ENCODE measurements at places on chromosomes 3 and 15.

DNA sequence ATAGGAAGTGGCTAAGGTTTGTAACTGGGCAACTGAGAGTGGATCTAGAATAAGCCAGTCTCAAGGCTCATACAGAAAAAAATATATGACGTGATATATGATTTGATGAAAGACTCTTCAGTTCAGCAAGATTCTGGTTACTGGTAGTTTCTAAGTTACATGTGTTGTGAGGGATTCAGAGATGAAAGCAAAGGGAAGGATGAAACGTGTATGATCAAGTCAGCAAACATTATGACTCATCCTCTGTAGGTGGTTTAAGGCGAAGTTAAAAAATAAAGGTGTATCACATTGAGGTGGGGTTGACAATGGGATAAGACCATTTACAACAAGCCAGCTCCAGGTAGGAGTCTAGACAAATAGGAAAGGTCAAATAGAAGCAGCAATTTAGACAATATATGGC is 16.2 kb downstream of the TERC start:
- no peak for DNase-seq

GRCh38 chr3:125006291-125006731 is 49.5 kb downstream of the HEG1 start:
- DNase-seq, result no peak

GRCh38 chr3:17207019-17207418 is 322.3 kb downstream of the PLCL2 start:
- DNase-seq, result no peak

DNA sequence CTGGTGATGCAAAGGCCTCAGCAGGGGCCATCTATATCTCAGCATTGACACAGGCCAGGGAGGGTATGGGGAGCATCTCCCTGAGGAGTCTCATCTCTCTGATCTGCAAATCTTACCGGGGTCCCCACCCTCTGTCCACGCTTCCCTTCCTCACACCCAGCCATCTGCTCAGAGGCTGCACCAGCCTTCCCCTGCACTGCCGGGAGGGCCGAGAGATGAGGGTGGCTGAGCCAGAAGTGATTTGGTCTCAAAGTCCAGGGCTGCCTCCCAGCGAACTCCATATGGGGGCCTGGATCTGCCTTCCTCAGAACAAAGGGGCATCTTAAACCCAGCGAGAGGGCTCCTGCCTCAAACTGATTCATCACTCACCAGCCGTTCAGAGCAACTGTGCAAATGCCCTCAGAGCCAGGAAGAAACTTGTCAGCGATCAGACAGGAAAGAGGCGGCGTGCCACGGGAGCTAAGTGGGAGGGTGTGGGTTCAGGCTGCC is 4.6 kb downstream of the IGDCC3 start:
- no peak for DNase-seq

GRCh38 chr3:17431484-17432045 is 310.9 kb downstream of the TBC1D5 start:
- no peak for DNase-seq

DNA sequence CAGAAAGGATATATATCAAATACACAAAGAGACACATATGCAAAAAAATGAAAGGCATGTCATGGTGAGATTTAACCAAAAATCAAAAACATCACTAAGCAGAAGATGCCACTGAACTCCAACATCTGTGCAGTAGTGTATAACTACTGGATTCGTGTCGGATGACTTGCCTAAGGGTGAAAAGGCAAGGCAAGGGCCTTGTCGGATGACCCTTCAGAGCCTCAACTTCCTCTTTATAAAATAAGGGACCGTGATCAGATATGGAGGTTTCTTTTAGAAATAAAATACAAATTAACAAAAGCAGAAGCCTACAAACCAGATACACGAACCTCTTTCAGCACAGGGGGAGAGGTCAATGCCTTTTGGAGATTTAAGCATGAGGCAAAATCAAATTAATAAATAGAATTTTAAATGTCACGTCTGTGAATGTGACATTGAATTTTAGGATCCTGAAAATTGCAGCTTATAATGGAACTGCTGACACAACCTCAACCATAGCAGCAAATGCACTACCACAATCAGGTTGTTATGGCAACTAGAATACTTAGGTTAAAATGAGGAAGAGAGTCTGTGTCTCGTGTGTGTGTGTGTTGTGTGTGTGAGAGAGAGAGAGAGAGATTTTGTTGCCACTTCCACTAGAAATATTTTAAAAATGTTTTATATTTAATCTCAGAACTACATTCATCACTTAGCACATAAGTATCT is 8.3 kb upstream of the CHRM5 start:
- DNase-seq, result no peak

DNA sequence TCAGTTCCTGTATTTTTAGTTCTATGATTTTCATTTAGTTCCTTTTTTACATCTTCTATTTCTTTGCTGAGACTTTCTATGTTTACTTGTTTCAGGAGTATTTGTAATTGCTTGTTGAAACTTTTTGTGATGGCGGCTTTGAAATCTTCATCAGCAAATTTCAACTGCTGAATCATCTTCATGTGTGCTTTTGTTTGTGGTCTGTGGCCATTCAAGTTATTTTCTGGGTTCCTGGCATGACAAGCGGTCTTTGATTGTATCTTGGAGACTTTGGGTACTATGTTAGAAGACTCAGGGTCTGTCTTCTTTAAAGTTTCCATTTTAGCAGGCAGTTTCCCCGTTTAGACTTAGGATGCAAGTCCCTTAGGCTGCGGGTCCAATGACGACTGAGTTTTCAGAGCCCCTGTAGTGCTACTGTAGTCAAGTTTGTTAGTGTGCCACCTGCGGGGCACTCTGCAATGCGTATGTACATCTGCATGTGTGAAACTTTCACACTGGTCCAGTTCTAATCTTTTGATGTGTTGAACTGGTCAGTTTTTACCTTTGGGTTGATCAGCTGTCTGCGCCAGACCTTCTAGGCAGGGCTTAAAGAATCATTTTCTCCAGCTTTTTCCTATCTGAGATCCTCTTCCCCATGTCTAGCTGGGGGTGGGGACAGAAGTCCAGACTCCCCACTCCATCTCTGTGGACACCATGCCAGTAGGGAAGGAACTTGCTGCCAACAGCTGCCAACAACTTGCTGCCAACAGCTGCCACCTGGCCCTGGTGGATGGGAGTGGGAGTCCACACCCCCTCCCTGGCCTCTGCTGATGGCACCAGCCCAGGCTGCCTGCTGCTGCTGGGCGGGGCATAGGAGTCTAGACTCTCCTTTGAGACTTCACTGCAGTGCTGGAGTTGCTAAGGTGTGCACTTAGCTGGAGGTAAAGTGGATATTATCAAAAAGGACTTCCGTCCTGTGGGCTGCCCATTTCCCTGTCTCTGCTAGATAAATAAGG is 190.9 kb downstream of the TJP1 start:
- no peak for DNase-seq

- no peak for DNase-seq
Observed at GRCh38 chr3:108346301-108347227, 50.2 kb downstream of the HHLA2 start.

GRCh38 chr15:33411596-33412540 is 101.1 kb downstream of the RYR3 start:
- DNase-seq, result no peak

DNA sequence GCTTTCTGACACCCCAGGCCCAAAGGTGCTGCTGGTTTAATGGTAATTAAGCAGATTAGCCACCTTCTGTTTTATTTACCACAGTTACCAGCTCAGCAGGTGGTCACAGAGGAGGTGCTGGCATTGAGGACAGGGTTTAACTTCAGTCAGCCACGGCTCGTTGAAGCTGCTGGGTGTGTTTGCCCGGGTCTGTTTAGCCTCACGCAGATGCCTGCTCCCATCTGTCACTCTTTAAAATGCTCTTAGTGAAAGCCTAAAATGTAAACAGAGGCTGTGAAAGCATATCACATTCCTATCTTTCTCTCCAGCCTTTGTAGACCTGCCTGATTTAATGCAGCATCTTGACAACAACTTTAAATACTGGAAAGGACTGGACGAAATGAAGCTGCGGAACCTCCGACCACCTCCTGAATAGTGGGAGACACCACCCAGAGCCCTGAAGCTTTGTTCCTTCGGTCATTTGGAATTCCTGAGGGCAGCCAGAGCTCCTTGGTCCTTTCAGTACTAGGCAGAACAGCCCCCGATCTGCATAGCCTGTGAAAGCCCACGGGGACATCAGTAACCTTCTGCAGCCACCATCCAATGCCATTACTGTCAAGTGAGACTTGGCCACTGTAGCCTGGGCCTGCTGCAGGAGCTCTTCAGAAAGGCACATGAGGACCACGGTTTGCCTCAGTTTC is 156.0 kb downstream of the PDE8A start:
- DNase-seq, result no peak

- DNase-seq, result no peak
Observed at GRCh38 chr3:187210545-187211327, 13.4 kb downstream of the RTP1 start.

GRCh38 chr3:63043631-63044030 is 168.4 kb upstream of the CADPS start:
- no peak for DNase-seq

DNA sequence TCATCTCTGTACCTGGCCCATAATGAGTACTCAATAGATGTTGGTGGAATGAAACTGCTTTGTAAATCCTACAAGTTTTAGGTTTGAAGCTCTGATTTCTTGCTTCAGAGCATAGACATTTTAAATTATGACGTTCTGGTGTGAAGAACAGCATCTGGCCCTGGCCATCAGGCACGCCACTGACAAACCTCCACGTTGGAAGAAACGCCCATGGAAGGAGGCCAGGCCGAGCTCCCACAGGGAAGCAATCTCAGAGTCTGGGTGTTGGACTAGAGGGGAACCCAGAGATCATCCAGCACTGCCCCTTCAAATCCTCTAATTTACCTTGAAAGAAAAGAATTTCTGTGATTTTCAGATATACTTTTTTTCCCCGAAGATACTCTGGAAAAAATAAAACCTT is 328.1 kb upstream of the RGMA start:
- no peak for DNase-seq

DNA sequence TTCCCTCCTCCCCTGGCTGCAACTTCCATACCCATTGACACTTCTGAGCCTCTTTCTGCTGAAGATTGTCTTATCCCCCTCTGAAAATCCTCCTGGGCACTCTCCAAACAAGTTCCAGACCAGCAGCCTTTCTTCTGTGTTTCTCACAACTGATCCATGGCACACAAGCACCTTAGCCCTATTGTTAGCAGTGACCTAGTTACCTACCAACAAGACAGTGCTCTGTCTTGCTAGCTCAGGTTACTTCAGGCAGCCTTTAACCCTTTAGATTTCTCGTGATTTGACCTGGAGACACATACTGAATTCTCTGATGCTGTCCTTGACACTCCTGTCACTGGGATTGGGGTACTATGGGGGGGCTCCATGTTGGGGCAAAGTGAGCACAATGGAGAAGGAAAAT is 82.1 kb downstream of the GTF2E1 start:
- no peak for DNase-seq

GRCh38 chr15:69747193-69747592 is 294.6 kb downstream of the RPLP1 start:
- DNase-seq, result no peak

DNA sequence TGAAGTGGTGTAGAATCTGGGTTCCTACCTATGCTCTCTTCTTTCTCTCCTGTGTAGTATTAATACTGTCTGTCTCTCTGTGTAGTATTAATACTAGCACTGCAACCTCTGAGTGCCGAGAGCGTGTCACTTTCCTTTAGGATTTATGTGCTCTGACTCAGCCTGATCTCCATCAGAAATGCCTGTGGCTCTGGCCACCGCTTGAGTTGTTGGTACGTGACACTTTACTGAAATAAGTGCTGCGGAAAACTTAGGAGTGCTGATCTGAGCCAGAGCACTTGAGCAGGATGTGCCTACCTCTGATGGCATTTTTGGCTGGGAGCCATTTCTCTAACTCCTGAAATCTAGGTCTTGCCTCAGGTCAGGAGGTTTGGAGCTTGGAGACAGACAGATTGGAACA is 807.4 kb downstream of the SQOR start:
- no peak for DNase-seq

GRCh38 chr3:11415099-11415498 is 142.9 kb downstream of the ATG7 start:
- DNase-seq, result no peak

GRCh38 chr3:15955968-15956367 is 158.2 kb upstream of the ANKRD28 start:
- DNase-seq, result no peak

- DNase-seq, result no peak
Observed at GRCh38 chr3:129184396-129184657, 631 bp upstream of the CNBP start.

DNA sequence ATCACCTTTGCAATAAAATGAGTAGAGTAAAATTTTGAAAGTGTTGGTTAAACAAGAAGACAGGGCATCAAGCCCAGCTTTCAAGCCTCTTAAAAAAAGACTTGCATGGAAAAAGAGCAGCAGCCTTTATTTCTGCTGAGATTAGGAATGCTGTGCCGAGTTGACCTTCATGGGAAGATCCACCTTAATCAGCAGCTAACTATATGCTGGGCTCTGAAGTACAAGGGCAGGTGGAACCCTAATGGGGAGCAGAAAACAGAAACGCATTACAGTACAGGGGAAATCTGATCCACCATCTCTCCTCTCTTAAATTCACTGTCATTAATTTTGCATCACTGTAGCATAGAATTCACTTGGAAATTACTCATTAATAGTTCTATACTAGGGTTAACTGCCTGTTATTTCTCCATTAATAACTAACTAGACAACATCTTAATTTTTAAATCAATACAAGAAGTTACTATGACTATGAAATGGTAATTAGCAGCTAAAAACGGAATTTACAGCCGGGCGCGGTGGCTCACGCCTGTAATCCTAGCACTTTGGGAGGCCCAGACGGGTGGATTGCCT is 133.6 kb downstream of the GHSR start:
- no peak for DNase-seq

- DNase-seq, result no peak
Observed at GRCh38 chr15:99997112-99997651, 263.9 kb upstream of the LYSMD4 start.

DNA sequence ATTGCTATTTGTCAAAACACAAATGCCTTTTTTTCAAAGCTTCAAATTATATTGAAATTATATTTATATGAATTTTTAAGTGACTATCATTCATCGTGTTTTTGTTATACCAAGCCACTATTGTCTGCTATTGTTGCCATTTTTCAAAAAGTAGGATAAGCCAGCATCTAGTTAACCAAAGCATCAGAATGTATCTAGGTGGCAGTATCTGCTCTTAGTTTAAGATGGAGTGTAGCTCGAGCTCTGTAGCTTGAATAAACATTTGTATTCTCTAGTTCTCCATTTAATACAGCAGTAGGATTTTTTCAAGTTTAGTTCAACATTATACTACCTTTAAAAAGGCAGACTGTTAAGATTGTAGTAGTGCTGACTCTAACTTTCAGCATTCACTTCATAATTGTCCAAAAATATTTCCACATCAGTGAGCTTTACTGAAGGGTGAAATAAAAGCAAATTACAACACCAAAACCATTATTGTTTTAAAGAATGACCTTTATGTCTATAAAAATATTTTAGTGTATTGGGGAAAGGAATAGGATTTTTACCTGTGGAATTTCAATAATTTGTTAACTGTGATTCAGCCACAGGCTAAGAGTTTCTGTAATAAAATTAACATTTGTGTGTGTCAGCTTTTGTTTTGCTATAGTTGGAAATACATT is 19.6 kb upstream of the C15orf61 start:
- DNase-seq, result no peak

DNA sequence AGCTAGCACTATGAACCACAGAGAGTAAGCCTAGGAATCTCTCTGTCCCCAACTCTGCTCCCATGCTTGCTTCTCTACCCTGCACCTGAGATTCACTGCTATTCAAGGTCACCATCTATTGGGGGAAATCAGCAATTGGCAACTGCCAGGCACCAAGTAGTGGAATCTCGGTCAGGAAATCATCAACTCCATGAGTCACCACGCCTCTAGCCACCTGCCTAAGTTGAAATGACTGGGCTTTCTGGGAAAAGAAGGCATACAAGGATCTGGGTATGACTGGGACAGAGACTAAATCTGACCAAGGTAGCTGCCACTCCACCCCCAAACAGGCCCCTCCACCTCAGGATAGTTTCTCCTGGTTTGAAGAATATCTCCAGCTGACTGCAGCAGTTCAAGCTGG is 464.1 kb upstream of the CBLB start:
- DNase-seq, result no peak

All from cerebellar nuclear complex (tissue), 1 donor.